ENCODE measurements at places on chromosomes 2 and 18. TPM values are rescaled to one million over a fixed set of nuclear protein-coding genes. Genes with fewer than 3 reads are reported as not detected.

RTP5 gene
- not detected for polyA plus RNA-seq

GALNT3 gene
- polyA plus RNA-seq = 1.2 TPM

ERICH2 gene
- polyA plus RNA-seq = 0.47 TPM

POTEJ gene
- polyA plus RNA-seq = 0.07 TPM

ERCC3 gene
- polyA plus RNA-seq = 44.8 TPM

EHBP1 gene
- polyA plus RNA-seq = 31.4 TPM

MC5R gene
- 2.6 TPM for polyA plus RNA-seq

All from muscle of leg (tissue), 16 donors.